ENCODE measurements at places on chromosomes 16 and 17.

DNA sequence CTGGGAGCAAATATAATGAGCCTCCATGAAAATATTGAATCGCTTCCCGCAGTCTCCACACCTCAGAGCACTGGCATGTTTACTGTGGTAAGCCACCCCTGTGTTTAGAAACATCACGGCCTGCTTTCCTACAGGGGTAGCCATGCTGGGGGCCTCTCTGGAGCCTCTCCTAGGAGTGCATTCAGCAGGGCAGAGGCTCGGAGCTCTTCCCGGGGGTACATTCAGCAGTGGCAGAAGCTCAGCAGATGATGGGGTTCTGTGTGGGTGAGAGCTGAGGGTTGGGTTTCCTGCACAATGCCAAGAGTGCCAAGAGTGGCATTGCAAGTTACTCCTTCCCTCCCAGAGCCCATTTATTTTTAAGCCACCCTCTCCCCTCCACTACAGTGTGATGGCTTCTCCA lies 386.6 kb downstream of the SEC14L1 start:
- DNase-seq = no peak

- no peak for DNase-seq
These were observed 67.7 kb downstream of the MPRIP start for GRCh38 chr17:17109907-17110306.

DNA sequence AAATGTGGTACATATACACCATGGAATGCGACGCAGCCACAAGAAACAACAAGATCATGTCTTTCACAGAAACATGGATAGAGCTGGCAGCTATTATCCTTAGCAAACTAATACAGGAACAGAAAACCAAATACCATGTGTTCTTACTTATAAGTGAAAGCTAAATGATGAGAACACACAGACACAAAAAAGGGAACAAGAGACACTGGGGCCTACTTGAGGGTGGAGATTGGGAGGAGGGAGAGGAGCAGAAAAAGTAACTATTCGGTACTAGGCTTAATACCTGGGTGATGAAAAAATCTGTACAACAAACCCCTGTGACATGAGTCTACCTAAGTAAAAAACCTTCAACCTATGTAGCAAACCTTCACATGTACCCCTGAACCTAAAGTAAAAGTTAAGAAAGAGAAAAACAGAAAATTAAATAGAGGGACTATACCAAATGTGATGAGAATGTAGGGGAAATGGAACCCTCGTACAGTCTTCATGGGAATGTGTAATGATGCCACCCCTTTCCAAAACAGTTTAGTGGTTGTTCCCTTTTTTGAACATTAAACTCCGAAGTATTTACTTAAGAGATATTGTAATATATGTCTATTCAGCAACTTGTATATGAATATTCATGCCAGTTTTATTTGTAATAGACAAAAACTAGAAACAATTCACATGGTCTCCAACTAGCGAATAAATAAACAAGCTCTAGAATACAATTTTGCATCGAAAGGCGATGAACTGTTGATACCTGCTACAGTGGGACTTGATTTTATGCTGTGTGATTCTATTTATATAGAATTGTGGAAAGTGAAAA lies 33.9 kb downstream of the AHSP start:
- DNase-seq = no peak

- DNase-seq = no peak
These were observed 8.7 kb downstream of the HOXB1 start for GRCh38 chr17:48522031-48522653.

DNA sequence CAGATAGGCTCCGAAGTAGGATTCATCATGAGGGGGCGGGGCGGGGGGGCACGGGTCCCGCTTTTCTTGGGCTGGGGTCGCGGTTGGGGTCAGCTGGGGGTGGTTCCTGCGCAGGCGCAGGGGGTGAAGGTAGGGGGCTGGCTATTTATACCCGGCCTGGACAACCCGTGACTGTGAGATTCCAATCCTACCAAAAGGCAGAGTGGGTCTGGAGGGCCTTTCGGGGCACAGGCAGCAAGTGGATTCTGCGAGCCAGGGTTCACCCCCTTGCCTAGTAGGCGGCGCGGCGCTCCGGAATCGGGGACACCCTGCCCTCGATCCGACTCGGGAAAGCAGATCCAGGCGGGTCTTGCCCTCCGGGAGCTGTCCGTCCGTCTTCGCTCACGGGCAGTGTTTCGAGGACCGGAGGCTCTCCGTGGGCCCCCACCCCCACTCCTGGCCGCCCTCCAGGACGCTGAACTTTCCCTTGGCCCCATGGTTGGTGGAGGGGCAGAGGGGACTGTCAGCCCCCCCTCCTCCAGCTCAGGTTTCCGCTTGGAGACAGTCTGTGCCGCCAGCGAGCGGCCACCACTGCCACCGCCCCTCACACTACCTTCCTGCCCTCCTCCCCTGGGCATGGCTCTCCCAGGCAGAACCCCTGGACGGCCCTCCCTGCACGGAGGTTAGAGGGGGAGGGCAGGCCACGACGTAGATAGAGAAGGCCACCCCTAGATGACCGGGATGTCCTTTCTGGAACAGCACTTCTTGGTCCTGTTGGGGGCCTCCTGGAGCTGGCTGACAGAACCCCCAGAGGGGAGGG lies 634 bp downstream of the SLC2A4 start:
- no peak for DNase-seq

DNA sequence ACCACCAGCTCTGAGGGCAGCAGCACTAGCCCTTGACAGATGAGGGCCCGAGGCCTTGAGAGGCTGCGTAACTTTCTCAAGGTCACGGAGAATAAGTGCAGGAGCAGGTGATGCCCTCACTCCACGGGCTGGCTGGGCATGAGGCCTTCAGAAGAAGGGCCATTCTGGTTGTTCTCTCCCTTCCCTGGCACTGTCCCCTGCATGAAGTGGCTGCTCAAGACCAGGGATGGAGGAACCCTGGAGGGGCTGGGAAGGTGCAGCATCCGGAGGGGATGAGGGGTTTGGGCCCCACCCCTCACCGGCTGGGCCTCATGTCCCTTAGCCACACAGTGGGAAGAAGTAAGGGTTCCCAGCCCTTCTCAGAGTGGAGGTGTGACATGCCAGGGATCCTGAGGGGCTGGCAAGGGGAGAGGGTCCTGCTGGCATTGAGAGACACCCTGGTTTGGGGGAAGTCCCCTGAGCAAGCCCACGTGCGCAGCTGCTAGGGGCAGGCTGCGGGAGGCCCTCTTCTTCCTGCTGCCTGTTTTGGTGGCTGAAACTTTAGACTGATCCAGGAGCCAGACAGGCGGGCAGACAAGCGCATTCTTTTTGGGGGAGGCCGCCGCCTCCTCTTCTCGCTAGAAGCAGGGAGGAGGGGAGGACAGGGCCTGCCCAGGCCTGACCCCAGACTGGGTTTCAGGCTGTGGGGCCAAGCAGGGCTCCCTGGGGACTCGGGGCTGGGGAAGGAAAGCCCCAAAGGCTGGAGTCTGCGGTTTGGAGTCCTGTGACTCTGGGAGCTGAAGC lies 74.0 kb downstream of the N4BP1 start:
- DNase-seq = peak; percentile 16

- DNase-seq = no peak
These were observed 134.7 kb downstream of the KCNJ12 start for GRCh38 chr17:21510686-21511362.

DNA sequence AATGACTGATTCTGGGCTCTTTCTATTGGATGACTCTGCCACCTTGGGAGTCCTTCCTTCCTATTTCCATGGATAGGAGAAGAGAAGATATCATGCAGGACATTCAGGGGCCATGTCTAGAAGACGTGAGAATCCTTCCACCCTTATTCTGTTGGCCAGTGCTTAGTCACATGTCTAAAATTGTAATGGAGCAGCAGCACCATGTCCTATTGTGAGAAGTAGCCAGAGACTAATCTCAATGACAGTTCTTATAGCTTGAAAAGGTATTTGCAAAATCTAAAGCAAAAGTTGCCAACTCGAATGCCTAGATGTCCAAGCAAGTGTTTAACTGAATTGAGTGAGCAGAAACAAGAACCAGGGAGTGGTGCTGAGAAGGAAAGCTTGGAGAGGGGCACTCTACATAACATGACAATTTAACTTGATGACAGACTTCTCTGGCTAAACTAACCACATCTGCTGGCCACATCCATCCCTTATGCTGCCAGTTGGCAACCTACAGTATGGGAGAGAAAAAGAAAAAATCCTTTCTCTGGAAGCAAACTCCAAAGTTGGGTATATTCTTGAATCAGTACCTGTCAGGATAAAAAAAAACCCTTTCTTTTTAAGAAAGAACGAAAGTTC lies 225.7 kb downstream of the CDH13 start:
- no peak for DNase-seq

DNA sequence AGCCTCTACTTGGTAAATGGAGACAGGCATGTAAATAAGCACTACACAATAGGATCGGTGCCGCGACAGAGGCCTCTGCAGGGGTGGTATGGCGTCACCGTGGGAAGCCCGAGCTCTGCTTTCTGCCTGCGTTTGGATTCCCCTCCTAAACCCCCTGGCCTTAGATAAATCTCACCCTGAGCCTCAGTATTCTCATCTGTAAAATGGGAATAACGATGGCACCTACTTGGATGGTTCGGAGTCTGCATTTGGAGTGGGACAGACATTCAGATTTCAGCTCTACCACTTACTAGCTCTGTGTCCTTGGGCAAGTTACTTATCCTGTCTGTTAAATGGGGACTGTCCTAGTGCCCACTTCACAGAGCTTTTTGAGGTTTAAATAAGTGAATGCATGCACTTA lies 42.8 kb upstream of the TNRC6A start:
- DNase-seq = no peak

- DNase-seq = peak; percentile 50
These were observed 24.2 kb downstream of the KLHL36 start for GRCh38 chr16:84672276-84673202.

- DNase-seq = no peak
These were observed 56.9 kb downstream of the WWP2 start for GRCh38 chr16:69818891-69819545.

GRCh38 chr16:85270374-85270773 lies 158.1 kb upstream of the CIBAR2 start:
- no peak for DNase-seq

DNA sequence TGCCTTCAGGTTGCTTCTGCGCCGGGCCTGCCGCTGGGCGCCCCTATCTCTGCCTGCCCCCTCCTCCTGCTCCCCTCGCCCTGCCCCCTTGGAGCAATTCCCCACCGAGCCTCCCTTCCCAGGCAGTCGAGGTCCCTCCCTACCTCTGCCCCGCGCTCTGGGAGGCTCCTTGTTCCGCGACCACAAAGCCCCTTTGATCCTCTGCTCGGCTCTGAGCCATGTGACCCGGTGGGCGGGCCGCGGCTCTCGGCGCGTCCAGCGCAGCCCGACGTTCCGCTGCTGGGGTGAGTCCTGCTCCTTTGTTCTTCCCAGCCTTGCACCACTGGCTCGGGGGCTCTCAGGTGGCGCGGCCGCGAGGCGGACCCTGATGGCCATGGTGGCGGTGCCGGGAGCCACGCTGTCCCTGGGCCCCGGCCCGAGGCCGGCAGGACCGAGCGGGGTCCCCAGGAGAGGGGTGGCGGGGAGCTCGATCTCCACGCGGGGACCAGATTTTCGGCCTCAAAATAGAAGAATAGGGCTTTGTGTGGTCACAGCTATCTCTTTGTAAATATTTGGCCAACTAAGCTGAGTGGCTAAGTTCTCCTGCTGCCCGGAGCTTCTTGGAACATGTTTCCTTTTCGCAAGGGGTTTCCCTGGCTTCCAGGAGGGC lies 310.6 kb downstream of the SEC14L1 start:
- DNase-seq = peak; percentile 87

DNA sequence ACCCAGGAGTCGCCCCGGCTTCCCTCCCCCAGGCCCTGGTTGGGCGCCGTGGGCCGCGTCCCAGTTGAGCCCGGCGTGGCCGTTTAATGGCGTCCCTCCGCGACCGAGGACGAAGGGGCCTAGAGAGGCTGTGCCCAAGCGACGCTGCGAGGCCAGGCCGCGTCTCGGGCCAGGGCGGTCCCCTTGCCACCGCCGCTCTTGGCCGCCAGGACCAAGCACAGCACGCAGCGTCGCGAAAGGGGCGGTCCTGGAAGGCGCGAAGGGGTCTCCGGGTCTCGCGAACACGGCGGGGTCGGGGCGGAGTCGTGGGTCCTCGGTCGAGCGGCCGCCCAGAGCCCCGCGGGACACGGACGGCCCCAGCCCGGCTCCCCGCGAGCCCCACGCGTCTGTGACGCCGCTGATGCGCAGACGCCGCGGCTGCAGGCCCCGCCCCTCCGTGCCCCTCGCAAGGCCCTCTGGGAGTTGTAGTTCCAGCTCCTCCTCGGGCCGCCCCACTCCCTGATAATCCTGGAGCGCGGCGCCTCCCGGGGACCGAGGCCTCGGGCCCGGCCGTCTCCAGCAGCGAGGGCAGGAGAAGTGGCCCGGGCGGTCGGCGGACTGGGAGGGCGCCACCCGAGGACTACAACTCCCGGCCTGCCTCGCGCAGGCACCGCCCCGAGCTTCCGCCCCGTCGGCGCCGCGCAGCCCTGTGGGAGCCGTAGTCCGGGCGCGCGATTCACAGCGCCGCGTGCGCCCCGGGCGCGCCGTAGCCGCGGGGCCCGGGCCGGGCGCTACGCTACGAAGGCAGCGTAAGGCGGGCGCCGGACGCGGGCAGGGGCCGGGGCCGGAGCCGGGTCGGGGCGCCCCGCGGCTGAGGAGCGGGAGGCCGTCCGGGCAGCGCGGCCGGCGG lies at the start of gene CAPN15:
TSS of gene CAPN15 (plus strand) at position 698 of the 889 bp plus-strand sequence. CDS start 19,127 bp downstream, outside the sequence.
- peak; percentile 93 for DNase-seq

- DNase-seq = no peak
These were observed 84.7 kb upstream of the CIBAR2 start for GRCh38 chr16:85196976-85197375.

GRCh38 chr17:72212041-72212440 lies 91.2 kb downstream of the SOX9 start:
- DNase-seq = no peak

- DNase-seq = peak; percentile 54
These were observed 80.3 kb upstream of the ZNF750 start for GRCh38 chr17:82920150-82920549.

- no peak for DNase-seq
These were observed 60.2 kb downstream of the CCDC182 start for GRCh38 chr17:57684711-57685498.

DNA sequence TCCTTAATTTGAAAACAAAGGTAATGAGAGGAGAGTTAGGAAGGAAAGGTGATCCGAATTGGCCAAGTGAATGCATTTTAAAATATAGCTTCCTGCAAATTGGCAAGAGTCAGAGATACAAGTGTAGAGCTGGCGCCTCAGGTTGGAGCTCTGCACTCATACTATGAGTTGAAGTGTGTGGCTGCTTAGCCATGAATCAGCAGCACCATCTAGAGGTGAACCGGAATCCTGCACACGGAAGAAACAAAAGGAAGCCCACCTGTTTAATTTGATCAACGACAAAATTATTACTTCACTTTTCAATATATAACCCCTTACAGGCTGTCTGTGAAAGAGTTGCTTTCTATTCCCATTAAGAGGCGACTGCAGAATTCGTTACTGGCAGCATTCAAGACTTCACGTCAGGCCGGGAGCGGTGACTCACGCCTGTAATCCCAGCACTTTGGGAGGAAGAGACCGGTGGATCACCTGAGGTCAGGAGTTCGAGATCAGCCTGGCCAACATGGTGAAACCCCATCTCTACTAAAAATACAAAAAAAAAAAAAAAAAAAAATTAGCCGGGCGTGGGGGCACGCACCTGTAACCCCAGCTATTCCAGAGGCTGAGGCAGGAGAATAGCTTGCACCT lies 1253.7 kb upstream of the CDH8 start:
- DNase-seq = no peak

- DNase-seq = no peak
These were observed 187.0 kb upstream of the CDH13 start for GRCh38 chr16:82439678-82440293.

- no peak for DNase-seq
These were observed 69.7 kb downstream of the TANC2 start for GRCh38 chr17:63035695-63036094.
